ENCODE measurements at places on chromosomes 12 and 14. TPM values are rescaled to one million over a fixed set of nuclear protein-coding genes. Genes with fewer than 3 reads are reported as not detected.

Gene KCNMB4
- total RNA-seq: 1.7 TPM

Gene STON2
- 20.5 TPM for total RNA-seq

Gene MMP17
- total RNA-seq: 5.8 TPM

DNA sequence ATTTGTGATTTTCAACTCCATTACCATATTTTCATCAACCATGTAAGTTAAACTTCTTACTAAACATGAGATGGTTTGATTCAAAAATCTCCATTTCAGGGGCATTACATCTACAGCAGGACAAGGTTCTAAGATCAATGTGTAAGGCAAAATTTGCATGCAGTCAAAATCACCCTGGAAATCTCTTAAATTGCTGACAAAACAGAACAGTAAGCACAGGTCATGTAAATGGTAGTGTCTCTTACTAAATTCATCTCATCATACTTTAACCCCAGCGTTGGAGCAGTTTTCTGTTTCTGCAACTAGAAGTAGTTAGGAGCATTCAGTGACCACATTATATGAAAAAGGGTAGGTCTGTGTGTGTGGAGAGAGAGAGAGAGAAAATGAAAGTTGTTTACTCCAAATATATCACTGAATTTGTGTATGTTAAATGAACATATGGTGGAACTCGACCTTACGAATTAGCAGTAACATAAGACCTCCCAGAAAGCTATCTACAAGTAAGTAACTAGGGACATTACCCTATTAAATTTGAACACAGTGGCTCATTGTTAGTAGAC lies 227.5 kb downstream of the SSPN start:
- no peak for DNase-seq

Gene KRT6C
- not detected for total RNA-seq

DNA sequence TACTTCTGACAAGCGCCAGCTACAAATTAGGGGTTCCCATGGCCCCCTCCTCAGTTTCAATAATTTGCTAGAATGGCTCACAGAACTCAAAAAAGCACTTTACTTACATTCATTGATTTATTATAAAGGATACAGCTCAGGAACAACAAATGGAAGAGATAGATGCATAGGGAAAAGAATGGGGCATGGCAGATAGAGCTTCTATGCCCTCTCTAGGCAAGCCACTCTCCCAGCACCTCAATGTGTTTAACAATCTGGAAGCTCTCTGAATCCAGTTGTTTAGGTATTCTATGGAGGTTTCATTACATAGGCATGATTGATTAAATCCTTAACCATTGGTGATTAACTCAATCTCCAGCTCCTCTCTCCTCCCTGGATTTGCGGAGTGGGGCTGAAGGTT lies 184.5 kb upstream of the DAAM1 start:
- no peak for DNase-seq

Gene LHX5
- not detected for total RNA-seq

GRCh38 chr12:19901841-19902240 lies 462.5 kb downstream of the AEBP2 start:
- DNase-seq: no peak

GRCh38 chr14:75905147-75905904 lies 76.5 kb downstream of the TGFB3 start:
- DNase-seq: no peak

GRCh38 chr14:99764222-99764706 lies 28.9 kb upstream of the EML1 start:
- DNase-seq: peak; percentile 40

DNA sequence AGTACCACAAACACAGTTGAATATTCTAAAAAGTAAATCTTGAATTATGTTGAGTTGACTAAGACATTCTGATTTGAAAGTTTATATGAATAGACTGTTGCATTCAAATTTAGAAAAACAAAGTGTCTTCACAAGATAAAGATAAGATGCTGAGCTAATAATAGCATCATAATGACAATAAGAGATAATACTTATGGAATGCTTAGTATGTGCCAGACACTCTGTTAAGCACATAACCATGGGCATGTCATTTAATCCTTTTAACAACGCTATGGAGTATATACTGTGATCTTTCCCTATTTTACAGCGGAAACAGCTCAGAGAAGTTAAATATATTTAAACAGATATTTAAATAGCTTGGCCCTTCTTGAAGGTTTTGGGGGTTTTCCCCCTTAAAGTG lies 163.4 kb downstream of the SRGAP1 start:
- no peak for DNase-seq

Gene PSMA6
- total RNA-seq: 191 TPM

Gene NGB
- not detected for total RNA-seq

DNA sequence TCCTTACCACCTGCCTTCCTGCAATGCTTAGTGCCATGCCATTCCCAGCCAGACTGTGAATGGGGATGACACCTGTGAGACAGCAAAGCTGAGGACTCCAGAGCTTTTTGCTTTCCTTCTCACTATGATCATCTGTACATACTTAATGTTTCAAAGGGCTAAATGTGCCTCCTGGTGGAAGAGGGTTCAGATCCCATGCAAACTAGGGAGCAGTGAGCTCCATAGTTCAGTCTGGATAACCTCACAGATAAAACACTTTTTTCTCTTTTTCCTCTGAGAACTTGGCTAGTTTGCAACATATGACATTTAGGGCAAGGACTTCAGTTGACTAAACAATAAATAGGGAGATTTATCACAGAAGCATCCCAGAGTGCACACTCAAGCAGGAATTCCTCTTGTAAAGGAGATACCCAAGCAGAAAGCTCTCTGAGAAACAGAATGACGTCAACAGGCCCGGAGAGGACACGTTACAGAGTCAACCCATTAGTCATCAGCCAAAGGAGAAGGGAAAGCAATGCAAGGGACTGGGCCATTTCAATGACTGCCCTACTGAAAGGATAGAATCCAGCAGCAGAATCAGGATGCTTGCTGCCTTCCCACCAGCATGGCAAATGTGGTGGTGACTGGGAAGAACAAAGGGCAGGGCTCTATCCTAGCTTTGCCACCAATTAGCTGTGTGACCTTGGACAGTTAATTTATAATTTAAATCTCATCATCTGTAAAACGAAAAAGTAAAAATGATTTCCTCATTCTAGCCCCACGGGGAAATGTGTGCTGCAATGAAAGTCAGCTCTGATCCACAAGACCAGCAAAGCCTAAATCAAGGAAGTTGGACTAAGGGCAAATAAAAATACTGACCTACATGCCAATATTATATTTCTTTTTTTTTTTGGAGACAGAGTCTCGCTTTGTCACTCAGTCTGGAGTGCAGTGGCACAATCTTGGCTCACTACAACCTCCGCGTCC lies 80.8 kb upstream of the ACTN1 start:
- no peak for DNase-seq

GRCh38 chr14:95711476-95712176 lies 2.3 kb downstream of the TCL1A start:
- no peak for DNase-seq

Gene SLC7A8
- 31.0 TPM for total RNA-seq

Gene ITPR2
- 38.8 TPM for total RNA-seq

- peak; percentile 68 for DNase-seq
Observed at GRCh38 chr14:99677231-99678140, 6.6 kb upstream of the CYP46A1 start.

GRCh38 chr12:2453761-2454090 lies 341.0 kb upstream of the FKBP4 start:
- DNase-seq: no peak

Gene RHOJ
- total RNA-seq: 22.8 TPM

- no peak for DNase-seq
Observed at GRCh38 chr14:38758661-38759060, 344.4 kb downstream of the SEC23A start.

GRCh38 chr14:84670796-84671195 lies 859.1 kb upstream of the FLRT2 start:
- no peak for DNase-seq

GRCh38 chr12:9674226-9674590 lies 4.7 kb downstream of the CLEC2D start:
- no peak for DNase-seq

Gene ANKRD33
- total RNA-seq: not detected

GRCh38 chr14:35403114-35403602 lies 1.4 kb downstream of the NFKBIA start:
- no peak for DNase-seq
